ENCODE measurements at places on chromosomes 11 and 22.

- DNase-seq, result no peak
These were observed 727.7 kb upstream of the ANO5 start for GRCh38 chr11:21465203-21465602.

DNA sequence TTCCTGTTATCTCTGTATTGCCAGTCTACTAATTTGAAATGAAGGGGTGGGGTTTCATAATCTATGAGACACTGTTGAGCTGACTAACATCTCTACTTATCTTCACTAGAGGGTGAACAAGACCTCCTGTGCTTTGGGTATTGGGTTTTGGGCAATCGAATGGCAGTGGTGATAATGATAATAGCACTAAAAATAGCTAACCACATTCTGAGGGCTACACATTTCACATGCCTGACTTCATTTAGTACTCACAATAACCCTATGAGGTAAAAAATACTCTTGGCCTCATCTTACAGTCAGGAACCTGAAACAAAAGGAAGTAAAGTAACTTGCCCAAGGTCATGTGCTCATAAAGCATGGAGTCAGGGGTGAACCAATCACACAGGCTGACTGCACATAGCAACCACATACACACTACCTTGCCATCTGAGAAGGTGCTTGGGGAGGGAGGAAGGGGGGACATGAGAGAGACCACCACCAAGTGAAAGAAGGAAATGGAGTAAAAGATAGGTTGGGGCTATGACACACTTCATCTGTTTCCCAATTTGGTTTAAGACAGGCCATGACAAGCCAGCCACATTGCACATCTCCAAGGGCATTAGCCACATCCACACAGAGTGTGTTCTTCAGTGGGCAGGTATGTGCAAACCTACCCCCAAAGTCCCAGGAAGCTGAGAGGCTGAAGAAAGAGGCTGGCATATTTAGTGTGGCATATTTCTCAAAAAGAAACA is 387.6 kb upstream of the DDI1 start:
- DNase-seq, result no peak

DNA sequence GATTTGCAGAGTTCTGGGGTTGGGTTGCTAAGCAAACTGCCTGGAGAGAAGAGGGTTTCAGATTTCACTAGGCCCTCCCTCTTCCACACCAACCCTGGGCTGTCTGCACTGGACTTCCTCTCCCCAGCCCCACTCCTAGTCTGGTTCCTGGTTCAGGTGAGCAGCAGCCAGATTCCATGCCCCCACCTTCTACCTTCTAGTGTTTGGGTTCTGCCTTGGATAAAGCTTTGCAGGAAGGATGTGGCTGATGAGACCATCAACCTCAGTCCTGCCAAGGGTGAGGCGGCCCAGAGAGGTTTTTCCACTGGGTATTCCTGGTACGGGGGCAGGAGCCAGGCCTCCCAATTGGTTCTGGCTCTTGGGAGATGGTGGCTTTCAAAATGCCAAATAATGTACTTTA is 68.3 kb downstream of the BCR start:
- no peak for DNase-seq

GRCh38 chr11:119745112-119745511 is 16.1 kb upstream of the NECTIN1 start:
- DNase-seq, result no peak

- DNase-seq, result no peak
These were observed 15.6 kb downstream of the ARFGAP3 start for GRCh38 chr22:42841444-42841843.

DNA sequence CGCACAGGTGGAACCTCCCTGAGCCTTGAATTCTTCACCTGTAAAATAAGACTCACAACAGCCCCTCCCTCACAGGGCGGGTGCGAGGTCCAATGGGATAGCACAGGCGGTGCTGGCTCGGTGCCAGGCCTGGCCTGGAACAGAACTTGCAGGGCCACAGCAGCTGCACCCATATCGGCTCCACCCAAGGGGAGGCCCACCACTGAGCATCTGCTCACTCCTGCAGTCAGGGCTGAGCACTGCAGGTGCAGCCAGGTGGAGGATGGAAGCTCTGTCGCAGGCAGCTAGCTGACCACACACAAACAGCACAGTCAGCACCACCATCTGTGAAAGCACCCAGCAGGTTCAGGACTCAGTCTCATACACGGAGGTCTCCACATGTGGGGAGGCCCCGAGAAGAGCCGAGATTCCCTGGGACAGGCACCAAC is 19.6 kb downstream of the VPS37C start:
- DNase-seq, result no peak

DNA sequence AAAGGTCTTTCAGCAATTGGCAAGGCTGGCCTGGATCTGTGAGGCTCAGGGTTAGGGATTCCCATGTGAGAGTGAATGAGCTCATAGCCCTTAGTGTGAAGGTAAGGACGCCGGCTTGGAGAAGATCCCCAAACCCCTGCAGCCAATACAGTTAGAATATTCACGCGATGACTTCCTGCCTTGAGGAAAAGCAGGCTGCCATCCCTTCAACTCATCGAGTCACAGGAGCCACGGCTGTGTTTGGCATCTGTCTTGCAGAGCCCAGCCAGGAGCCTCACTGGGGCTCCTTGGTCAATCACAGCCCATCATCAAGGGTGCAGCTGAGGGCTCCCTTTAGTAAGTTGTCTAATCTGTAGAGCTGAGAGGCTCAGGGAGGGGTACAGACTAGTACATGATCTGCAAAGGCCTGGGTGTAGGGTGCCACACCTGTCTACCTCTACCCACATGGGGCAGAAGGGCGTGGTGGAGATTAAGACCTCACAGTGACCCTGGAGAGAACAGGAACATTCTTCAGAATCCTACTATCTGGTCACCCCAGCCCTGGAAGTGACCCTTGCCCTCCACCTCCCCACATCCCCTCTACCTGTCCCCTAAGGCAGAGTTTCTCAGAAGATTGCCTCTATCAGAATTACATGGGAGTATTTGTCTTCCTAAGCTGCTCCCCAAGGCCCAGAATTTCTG is 18.5 kb downstream of the IL10RA start:
- no peak for DNase-seq

GRCh38 chr11:553988-554340 is 6.6 kb downstream of the LMNTD2 start:
- DNase-seq, result no peak

GRCh38 chr22:35008213-35008612 is 57.7 kb upstream of the ISX start:
- no peak for DNase-seq

- DNase-seq, result no peak
These were observed 144.1 kb downstream of the ARHGAP42 start for GRCh38 chr11:100830978-100831732.
